ENCODE measurements at places on chromosomes 2 and 18.

DNA sequence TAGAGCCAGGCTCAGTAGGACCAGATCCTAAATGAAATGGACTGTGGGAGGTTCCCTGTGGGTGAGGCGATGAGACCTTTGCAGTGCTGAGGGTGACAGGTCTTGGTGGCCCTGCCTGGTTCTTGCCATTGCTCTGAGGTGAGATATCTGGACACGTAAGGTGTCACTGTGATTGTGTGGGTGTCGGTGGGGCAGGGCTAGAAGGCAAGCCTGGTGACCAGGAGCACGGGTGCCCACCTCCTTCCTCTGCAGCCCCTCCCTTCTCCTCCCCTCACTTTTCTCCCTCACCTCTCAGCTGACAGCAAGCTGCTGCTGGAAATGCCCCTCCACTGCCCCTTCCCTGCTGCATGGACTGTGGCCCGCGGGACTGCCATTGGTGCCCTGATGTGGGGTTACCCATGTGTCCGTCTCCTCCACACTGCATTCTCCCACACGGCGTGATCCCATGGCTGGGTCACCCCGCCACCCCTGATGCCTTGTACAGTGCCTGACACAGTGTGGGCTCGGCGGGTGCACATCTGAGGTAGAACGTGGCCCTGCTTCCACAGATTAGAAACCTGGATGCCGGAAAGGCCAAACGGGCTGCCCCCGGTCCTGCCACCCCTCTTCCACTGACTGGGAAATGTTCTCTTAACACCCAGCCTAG is 55.6 kb upstream of the FOSL2 start:
- H3K4me3 ChIP-seq = no peak overlapping the region
- H3K27ac ChIP-seq = no peak overlapping the region
- H3K4me1 ChIP-seq = peaks cover 11% of the 10 kb centered on the region
- DNase-seq = no peak
- H3K27me3 ChIP-seq = no peaks in the 10 kb centered on the region

DNA sequence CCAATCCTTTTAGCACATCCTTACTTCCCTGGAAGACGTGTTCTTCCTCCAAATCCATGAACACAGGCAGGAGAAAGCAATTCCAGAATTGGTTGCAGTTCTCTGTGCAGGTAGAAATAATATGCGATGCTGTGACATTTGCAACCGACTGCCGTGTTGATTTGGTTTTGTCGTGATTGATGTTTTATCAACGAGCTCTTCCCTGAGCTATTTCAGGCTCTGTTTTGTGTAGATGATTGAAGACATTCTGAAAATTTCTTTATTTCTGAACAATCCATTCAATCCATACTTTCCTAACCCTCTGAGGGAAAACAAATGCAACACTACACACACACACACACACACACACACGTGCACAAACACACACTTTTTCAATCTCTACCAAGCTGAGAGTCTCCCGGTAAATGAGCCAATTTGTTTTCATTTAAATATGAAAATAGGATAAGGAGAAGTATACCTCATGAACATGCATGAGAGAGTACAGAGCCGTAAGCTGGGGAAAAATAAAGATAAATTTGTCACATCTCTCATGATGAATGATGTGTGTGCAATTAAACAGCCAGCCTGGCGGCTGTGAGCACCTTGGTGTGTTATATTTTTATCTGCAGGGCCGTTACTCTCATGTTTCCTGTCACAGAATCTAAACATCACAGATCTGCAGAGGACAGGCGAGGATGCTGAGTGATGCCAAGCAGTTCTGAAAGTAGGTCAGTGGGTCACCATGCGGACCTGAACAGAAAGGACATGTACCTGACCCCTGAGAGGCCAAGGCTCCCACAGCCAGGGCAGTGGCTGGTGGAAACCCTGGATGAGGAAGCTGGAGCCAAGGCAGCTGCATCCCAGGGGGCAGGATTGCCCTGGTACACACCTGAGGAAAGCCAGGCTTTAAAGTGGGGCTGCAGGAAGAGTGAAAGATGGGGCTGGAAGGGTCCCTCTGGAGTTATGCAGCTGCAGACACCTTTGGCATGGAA is 64.8 kb downstream of the PDCL3 start:
- DNase-seq = no peak
- no peaks in the 10 kb centered on the region for H3K36me3 ChIP-seq
- no peaks in the 10 kb centered on the region for H3K4me1 ChIP-seq
- H3K4me3 ChIP-seq = no peak overlapping the region

- H3K4me3 ChIP-seq = no peak overlapping the region
- no peaks in the 10 kb centered on the region for H3K36me3 ChIP-seq
- no peaks in the 10 kb centered on the region for H3K27me3 ChIP-seq
- DNase-seq = no peak
These were observed 624.3 kb upstream of the FANCL start for GRCh38 chr2:58865436-58865835.

DNA sequence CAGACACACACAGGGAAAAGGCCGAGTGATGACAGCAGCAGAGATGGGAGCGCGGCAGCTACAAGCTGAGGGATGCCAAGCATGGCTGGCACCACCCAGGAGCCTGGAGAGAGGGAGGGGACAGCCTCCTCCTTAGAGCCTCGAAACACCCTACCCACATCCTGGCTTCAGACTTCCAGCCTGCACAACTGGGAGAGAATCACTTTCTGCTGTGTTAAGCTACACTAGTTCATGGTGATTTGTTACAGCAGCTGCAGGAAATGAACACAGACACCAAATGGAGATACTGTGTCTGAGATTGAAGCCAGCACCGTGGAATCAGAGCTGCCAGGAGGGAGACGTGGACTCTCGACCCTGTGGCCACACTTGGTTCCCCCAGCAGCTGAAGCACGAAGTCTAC is 27.5 kb upstream of the FOSL2 start:
- H3K4me1 ChIP-seq = peaks cover 32% of the 10 kb centered on the region
- no peak overlapping the region for H3K27ac ChIP-seq
- no peaks in the 10 kb centered on the region for H3K27me3 ChIP-seq
- H3K36me3 ChIP-seq = no peaks in the 10 kb centered on the region
- no peak overlapping the region for H3K4me3 ChIP-seq

Measured in lower lobe of right lung (tissue), 2 donors.